ENCODE measurements at places on chromosomes 1 and 21.

GRCh38 chr1:181184621-181185020 is 96.1 kb downstream of the IER5 start:
- peak; percentile 0 for DNase-seq
- H3K4me3 ChIP-seq: no peak overlapping the region
- H3K36me3 ChIP-seq: no peaks in the 10 kb centered on the region
- H3K27me3 ChIP-seq: peaks cover 8% of the 10 kb centered on the region

GRCh38 chr1:109306832-109307273 is at the start of gene MYBPHL:
Gene MYBPHL (minus strand): TSS chr1:109307011. CDS start chr1:109306991, 20 bp downstream.
- H3K27ac ChIP-seq: no peak within 1 kb of the TSS
- no peaks in the 10 kb centered on the region for H3K27me3 ChIP-seq
- no peak for DNase-seq
- no peaks in the 10 kb centered on the region for H3K4me1 ChIP-seq

GRCh38 chr1:246151796-246152434 is 355.2 kb downstream of the SMYD3 start:
- H3K27ac ChIP-seq: no peak overlapping the region
- no peaks in the 10 kb centered on the region for H3K27me3 ChIP-seq

- no peak overlapping the region for H3K27ac ChIP-seq
- DNase-seq: no peak
- no peak overlapping the region for H3K4me3 ChIP-seq
- peaks cover 41% of the 10 kb centered on the region for H3K36me3 ChIP-seq
- H3K27me3 ChIP-seq: no peaks in the 10 kb centered on the region
- H3K4me1 ChIP-seq: no peaks in the 10 kb centered on the region
Measured at GRCh38 chr1:10149231-10149630, 61.1 kb upstream of the KIF1B start.

- no peaks in the 10 kb centered on the region for H3K36me3 ChIP-seq
- no peak overlapping the region for H3K4me3 ChIP-seq
- DNase-seq: no peak
- H3K27ac ChIP-seq: no peak overlapping the region
- no peaks in the 10 kb centered on the region for H3K27me3 ChIP-seq
Measured at GRCh38 chr1:106962591-106962990, 93.9 kb upstream of the PRMT6 start.

GRCh38 chr1:183834568-183834967 is 29.6 kb downstream of the RGL1 start:
- no peaks in the 10 kb centered on the region for H3K4me1 ChIP-seq
- H3K27me3 ChIP-seq: no peaks in the 10 kb centered on the region

DNA sequence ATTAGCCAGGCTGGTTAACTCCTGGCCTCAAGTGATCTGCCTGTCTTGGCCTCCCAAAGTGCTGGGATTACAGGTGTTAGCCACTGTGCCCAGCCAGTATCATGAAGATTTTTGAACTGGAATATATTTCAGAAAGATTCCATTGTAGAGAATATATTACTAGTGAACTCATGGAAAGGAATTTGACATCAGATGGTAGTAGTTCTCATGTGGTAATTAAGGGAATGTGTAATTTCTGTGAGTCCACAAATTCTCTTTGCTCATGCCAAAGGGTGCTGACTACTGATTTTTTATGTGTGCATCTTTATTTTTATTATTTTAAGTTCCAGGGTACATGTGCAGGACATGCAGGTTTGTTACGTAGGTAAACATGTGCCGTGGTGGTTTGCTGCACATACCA is 10.4 kb downstream of the DTL start:
- peaks cover 6% of the 10 kb centered on the region for H3K4me1 ChIP-seq
- no peak overlapping the region for H3K4me3 ChIP-seq
- DNase-seq: no peak
- no peaks in the 10 kb centered on the region for H3K27me3 ChIP-seq

GRCh38 chr1:41481109-41481775 is 3.2 kb downstream of the EDN2 start:
- H3K27ac ChIP-seq: no peak overlapping the region
- DNase-seq: no peak
- H3K4me1 ChIP-seq: peaks cover 4% of the 10 kb centered on the region
- H3K36me3 ChIP-seq: no peaks in the 10 kb centered on the region
- no peak overlapping the region for H3K4me3 ChIP-seq

- no peak overlapping the region for H3K27ac ChIP-seq
- no peak overlapping the region for H3K4me3 ChIP-seq
- H3K4me1 ChIP-seq: peaks cover 9% of the 10 kb centered on the region
Measured at GRCh38 chr1:98404866-98405265, 256.7 kb upstream of the SNX7 start.

GRCh38 chr1:95309031-95309471 is 75.0 kb downstream of the RWDD3 start:
- no peak for DNase-seq
- no peaks in the 10 kb centered on the region for H3K4me1 ChIP-seq
- H3K27ac ChIP-seq: no peak overlapping the region

GRCh38 chr1:160427625-160428024 is 27.3 kb downstream of the VANGL2 start:
- H3K4me1 ChIP-seq: peaks cover 50% of the 10 kb centered on the region
- H3K36me3 ChIP-seq: no peaks in the 10 kb centered on the region
- no peak for DNase-seq
- peak overlapping the region; percentile 77 for H3K27ac ChIP-seq
- no peak overlapping the region for H3K4me3 ChIP-seq

DNA sequence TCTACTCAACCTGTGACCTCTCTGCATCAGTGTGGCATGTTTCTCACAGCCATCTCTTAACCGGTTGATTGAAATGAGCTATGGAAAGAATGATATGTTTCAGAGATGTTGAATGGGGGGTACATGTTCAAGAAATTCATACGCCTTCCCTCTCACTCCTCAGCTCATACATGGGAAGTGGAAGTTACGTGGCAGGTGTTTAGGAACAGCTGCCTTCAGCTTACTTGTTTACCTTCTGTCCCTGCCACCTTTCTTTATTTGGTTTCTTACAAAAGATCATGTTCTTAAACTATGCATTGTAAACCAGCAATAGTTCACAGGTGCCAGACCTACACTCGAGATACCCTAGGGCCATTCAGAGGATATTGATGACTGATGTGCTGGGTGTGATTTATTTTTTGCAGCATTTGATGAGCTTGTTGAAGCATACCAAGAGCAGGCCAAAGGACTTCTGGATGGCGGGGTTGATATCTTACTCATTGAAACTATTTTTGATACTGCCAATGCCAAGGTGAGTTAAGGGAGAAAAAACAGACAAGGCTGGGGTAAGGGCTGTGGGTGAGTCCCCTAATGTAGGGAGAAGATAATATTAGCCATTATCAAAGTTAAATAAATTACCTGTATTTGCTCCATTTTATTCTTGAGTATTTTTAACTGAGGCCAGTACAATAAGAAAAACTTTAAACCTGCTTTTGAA is 17.4 kb downstream of the MTR start:
- DNase-seq: no peak
- no peak overlapping the region for H3K4me3 ChIP-seq
- H3K36me3 ChIP-seq: peaks cover 99% of the 10 kb centered on the region
- H3K27me3 ChIP-seq: no peaks in the 10 kb centered on the region
- peaks cover 22% of the 10 kb centered on the region for H3K4me1 ChIP-seq

GRCh38 chr1:184359909-184360308 is 26.9 kb upstream of the C1orf21 start:
- H3K4me1 ChIP-seq: no peaks in the 10 kb centered on the region
- no peak for DNase-seq
- H3K27me3 ChIP-seq: peaks cover 7% of the 10 kb centered on the region
- H3K4me3 ChIP-seq: no peak overlapping the region

GRCh38 chr1:222288053-222288452 is 259.9 kb downstream of the HHIPL2 start:
- H3K4me1 ChIP-seq: no peaks in the 10 kb centered on the region
- no peak for DNase-seq
- no peak overlapping the region for H3K27ac ChIP-seq
- no peaks in the 10 kb centered on the region for H3K36me3 ChIP-seq
- H3K4me3 ChIP-seq: no peak overlapping the region

DNA sequence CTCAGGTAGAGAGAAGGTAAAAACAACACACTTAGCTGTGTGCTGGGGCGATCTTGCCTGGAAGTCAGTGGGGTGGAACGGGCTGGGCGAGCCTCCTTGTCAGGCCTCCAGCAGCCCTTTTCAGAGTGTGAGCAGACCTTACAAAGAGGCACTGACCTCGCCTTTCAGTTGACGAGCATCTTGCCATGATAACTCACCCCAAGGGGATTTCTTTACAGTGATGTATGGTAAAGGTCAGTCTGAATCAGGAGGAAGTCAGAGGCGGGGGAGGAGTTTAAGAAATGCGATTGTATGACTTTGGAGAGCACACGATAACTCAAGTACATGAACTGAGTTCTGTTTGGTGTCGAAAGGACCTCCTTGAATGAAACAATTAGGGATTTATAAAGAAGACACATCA is 326.5 kb upstream of the PROX1 start:
- no peaks in the 10 kb centered on the region for H3K36me3 ChIP-seq
- no peak for DNase-seq
- H3K27ac ChIP-seq: no peak overlapping the region
- peaks cover 4% of the 10 kb centered on the region for H3K27me3 ChIP-seq

GRCh38 chr21:42115136-42115683 is 44.1 kb downstream of the UMODL1 start:
- peaks cover 18% of the 10 kb centered on the region for H3K4me1 ChIP-seq
- H3K36me3 ChIP-seq: no peaks in the 10 kb centered on the region
- H3K27me3 ChIP-seq: peaks cover 40% of the 10 kb centered on the region
- no peak overlapping the region for H3K27ac ChIP-seq
- H3K4me3 ChIP-seq: no peak overlapping the region

DNA sequence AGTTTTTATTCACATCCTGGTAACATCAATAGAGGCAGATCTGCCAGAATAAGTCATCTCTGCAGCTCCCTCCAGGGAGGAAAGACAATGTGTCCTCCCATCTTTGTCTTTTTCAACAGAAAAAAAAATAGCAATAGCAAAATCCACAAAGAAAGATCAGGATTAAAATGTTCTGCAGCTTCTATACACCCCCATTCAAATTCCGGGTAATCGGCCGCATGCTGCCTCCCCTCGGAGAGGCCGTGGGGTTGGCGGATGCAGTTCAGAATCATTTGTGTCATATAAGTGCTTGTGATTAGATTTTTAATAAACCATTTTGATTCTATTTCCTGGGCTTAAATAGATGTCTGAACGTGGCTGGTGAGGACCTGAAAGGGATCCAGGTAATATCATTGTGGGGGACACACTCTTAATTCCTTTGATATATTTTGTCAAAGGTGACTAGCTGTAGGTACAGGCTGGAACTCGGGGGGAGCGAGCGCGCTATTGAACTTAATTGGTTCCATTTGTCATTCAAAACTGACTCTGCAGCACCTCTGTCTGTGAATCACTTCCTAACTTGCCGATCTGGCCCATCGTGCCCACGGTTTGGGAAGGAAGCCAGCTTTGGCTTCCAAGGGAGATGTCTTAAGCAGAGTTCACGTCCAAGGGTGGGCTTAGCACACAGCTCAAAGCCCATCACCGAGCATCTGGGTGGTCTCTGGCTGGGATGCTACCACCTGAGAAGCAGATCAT is 85.6 kb upstream of the ARHGEF16 start:
- no peak for DNase-seq
- H3K27ac ChIP-seq: no peak overlapping the region
- peaks cover 10% of the 10 kb centered on the region for H3K27me3 ChIP-seq
- no peaks in the 10 kb centered on the region for H3K36me3 ChIP-seq
- H3K4me1 ChIP-seq: peaks cover 16% of the 10 kb centered on the region

GRCh38 chr1:170149241-170149640 is 3.5 kb downstream of the NTMT2 start:
- no peaks in the 10 kb centered on the region for H3K36me3 ChIP-seq
- H3K4me1 ChIP-seq: peaks cover 20% of the 10 kb centered on the region
- no peak overlapping the region for H3K27ac ChIP-seq
- H3K4me3 ChIP-seq: no peak overlapping the region
- peaks cover 4% of the 10 kb centered on the region for H3K27me3 ChIP-seq

All from activated T-cell treated with anti-CD3 and anti-CD28 coated beads, Interleukin-2, amount 50 U/mL, for 24 hours (primary cell).